ENCODE measurements at places on chromosomes 2 and 18. TPM values are rescaled to one million over a fixed set of nuclear protein-coding genes. Genes with fewer than 3 reads are reported as not detected.

- ATAC-seq = no peak
Measured at GRCh38 chr18:48393776-48394175, 15.4 kb downstream of the ZBTB7C start.

The FSIP2 gene
- total RNA-seq = 1.7 TPM

The FAM124B gene
- 0.06 TPM for total RNA-seq

DNA sequence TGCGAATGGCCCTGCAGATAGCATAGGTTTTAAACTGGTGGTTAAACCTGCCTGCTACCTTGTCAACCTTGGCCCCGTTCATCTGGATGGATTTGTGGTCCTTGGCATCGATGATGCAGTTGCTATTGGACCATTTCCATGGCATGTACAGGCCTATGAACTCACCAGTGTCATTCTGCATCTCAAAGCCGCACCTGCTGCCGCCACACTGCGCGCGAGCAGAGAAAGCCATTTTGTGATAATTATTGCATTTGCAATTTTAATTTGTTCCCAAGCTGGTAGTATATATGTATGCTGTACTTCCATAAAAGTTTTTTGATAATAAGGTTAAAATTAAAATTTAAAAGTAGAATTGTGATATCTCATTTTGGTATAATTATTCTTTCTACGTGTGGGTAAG is 94.8 kb upstream of the UXS1 start:
- ATAC-seq = no peak

GRCh38 chr2:231914077-231914690 is 12.0 kb downstream of the NPPC start:
- ATAC-seq = no peak

The SLC30A3 gene
- total RNA-seq = 0.69 TPM

- ATAC-seq = no peak
Measured at GRCh38 chr2:100509066-100509465, 38.8 kb downstream of the NMS start.

GRCh38 chr2:190717764-190718651 is 69.1 kb downstream of the NAB1 start:
- ATAC-seq = no peak

The L3MBTL4 gene
- total RNA-seq = not detected

The ZAP70 gene
- total RNA-seq = 2.2 TPM

DNA sequence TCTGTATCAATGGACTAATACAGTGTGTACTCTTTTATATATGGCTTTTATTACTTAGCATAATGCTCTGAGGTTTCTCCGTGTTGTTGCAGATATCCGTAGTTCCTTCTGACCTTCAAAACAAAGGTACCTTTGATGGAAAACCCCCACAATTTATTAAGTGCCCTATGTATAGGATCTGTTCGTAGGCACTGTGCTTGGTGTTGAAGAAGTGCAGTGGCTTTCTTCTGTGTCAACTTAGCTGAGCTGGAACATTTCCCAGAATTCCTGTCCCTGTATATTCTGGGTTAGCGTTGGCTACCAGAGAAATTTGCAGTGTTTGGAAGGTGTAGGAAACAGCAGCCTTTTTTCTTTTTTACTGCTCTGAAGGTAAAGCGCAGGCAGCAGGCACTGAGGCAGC is 56.3 kb upstream of the MSH2 start:
- ATAC-seq = no peak
